Activated naive CD8-positive, alpha-beta T cell treated with anti-CD3 and anti-CD28 coated beads for 36 hours (primary cell): ENCODE measurements at places on chromosomes 5 and 9. TPM values are rescaled to one million over a fixed set of nuclear protein-coding genes. Genes with fewer than 3 reads are reported as not detected.

Gene MAMDC2
- not detected for total RNA-seq

Gene DNM1
- 0.37 TPM for total RNA-seq

Gene EIF4E1B
- total RNA-seq, result not detected

Gene GABRA1
- not detected for total RNA-seq

Gene DRD1
- not detected for total RNA-seq

Gene ELOVL7
- 0.31 TPM for total RNA-seq

Gene SKP2
- total RNA-seq, result 63.4 TPM

Gene ZDHHC11
- total RNA-seq, result 5.5 TPM

Gene WHRN
- total RNA-seq, result 5.8 TPM

Gene SH2D3C
- 20.4 TPM for total RNA-seq

Gene CYLC2
- total RNA-seq, result not detected

Gene GLRA1
- not detected for total RNA-seq

Gene ANKRD31
- 0.99 TPM for total RNA-seq

Gene BAAT
- total RNA-seq, result 0.06 TPM

Gene DNAH5
- total RNA-seq, result not detected

Gene OMD
- total RNA-seq, result not detected

Gene SPATA31A3
- not detected for total RNA-seq

Gene IFNA14
- total RNA-seq, result not detected

Gene SLC22A4
- total RNA-seq, result 0.95 TPM

Gene PCDHGA10
- total RNA-seq, result 0.06 TPM

Gene IFT74
- 12.4 TPM for total RNA-seq

Gene MZB1
- 10.6 TPM for total RNA-seq

Gene SLC25A51
- 32.2 TPM for total RNA-seq

Gene PPIP5K2
- total RNA-seq, result 84.0 TPM

Gene TCF7
- 66.4 TPM for total RNA-seq

Gene GNA14
- total RNA-seq, result not detected

Gene RNF208
- total RNA-seq, result 6.0 TPM

Gene NFIB
- not detected for total RNA-seq

Gene IL31RA
- not detected for total RNA-seq

Gene PDCD1LG2
- total RNA-seq, result 0.08 TPM

Gene PRR7
- 21.8 TPM for total RNA-seq

Gene TAF1L
- 0.04 TPM for total RNA-seq

Gene FOXI1
- total RNA-seq, result not detected

Gene AIF1L
- total RNA-seq, result 1.3 TPM

Gene EXD3
- 4.2 TPM for total RNA-seq

Gene KIF4B
- total RNA-seq, result not detected

Gene PCDHGA9
- not detected for total RNA-seq

Gene NEUROG1
- not detected for total RNA-seq

Gene THBS4
- total RNA-seq, result 0.76 TPM

Gene ASS1
- total RNA-seq, result 5.1 TPM

Gene CDH9
- not detected for total RNA-seq
